Osteocyte (in vitro differentiated cells): ENCODE measurements at places on chromosomes 12 and 14.

- no peak for DNase-seq
Observed at GRCh38 chr14:77243853-77244252, 27.2 kb downstream of the NGB start.

DNA sequence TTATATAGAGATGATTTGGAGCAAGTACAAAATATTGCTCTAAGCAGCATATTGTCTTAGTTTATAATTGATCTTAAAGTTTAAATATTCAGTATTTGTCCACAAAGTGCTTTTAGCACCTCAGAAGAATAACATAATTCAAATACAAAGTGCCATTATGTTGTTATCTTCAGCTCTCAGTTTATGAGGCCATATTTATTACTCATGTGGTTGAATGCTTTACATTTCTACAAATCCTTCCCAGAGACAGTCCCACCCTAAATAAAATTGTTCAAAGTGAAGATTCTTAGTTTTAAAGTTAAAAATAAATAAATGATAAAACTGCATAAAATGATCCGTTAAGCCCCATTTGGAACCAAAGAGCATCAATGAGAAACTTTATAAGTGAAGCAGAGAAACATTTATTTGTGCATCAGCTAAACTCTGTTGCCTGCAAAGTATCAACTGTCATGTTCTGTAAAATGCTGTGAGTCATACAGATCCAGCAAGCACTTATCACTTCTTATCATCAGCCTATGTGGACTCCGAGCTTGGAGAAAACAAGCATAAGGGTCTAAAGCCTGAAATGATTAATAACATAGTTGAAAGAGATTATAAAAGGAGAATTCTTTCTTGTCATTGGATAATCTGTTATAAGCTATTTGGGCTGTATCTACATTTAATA, 218.9 kb downstream of the ADAMTS20 start:
- DNase-seq, result no peak

DNA sequence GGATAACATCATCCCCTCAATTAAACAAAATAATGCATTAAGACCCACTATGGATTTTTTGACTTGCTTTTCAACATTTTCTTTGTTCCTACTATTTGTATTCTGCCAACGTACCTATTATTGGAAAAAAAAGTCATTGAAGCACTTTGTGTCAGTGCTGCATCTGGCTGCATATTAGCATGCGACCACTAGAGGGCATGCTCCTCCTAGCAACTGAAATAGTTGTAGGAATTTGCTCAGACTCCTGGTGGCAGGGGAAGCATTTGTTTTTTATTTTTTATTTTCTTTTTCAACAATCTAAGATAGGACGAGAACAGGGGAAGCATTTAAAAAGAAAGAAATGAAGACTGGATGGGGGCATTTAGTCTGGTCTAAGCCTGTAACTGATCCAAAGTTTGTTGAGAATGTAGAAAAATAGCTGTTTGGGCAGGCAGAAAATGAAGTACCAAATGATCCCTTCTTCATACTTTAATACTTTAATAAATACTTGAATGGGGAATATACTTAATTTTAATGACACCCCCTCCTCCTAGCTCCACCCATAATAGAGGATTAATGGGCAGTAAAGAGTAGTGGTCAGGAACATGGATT, 14.5 kb upstream of the CLEC4A start:
- DNase-seq, result peak; percentile 89

GRCh38 chr12:76450690-76451089, 102.5 kb upstream of the BBS10 start:
- DNase-seq, result no peak

DNA sequence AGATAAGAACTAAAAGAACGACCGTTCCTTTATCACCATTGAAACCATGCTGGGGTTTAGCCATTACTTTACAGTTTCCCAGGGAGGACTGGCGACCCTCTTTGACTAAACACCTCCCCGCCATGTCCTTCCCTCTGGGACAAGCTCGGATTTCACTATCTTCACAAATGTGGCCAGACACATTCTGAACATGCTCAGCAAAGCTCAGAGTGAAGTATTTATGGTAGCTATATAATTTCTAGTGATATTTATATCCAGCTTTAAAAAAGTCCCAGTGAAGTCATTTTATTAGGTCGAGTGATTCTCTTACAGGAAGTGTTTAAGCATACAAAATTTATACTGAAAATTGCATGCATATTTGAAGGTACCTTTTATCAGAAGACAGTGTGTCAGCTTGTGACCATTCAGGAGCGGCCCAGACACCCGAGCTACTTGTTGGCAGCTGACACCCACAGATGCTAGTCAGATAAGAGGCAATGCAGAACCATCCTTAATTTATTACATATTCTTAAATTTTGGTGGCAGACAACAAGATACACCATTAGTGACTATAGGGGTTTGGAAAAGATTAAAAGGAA, 36.8 kb downstream of the NIN start:
- no peak for DNase-seq

DNA sequence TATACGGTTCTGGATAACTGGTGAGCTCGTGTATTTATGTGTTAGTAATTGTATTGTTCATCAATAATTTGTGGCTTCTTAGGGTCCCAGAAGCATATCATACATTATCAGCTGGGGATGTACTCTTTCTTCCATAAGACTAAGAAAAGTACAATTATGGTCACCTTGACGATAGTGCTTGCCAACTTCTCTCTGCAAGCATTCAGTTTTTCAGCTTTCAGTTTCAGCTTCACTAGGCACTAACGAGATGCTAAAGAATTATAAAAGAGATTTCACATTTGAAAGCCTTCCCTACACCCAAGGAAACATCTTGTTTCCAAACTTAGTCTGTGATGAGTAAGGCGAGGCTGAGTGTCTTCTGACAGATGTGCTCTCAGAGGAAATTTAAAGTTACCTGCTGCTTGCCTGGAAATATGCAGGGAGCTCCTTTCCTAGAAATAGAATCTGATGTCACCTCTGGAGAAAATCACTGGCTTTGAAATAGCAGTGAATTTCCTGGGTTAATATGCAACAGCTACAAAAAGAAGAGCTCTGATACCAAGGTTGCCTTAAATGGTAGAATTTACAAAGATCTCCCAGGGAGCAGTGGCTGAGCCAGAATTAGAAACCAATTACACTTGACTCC, 1419.9 kb upstream of the TMEM132C start:
- no peak for DNase-seq
